Central memory CD4-positive, alpha-beta T cell (primary cell): ENCODE measurements at places on chromosomes 2 and 18.

- no peak for DNase-seq
These were observed 325.4 kb upstream of the LINC00305 start for GRCh38 chr18:64474255-64474654.

GRCh38 chr2:197211881-197212342 lies 98.7 kb downstream of the ANKRD44 start:
- DNase-seq, result no peak

- no peak for DNase-seq
These were observed 66.6 kb downstream of the TWSG1 start for GRCh38 chr18:9401176-9401575.

GRCh38 chr2:88600038-88600465 lies 27.2 kb downstream of the EIF2AK3 start:
- DNase-seq, result peak; percentile 57

DNA sequence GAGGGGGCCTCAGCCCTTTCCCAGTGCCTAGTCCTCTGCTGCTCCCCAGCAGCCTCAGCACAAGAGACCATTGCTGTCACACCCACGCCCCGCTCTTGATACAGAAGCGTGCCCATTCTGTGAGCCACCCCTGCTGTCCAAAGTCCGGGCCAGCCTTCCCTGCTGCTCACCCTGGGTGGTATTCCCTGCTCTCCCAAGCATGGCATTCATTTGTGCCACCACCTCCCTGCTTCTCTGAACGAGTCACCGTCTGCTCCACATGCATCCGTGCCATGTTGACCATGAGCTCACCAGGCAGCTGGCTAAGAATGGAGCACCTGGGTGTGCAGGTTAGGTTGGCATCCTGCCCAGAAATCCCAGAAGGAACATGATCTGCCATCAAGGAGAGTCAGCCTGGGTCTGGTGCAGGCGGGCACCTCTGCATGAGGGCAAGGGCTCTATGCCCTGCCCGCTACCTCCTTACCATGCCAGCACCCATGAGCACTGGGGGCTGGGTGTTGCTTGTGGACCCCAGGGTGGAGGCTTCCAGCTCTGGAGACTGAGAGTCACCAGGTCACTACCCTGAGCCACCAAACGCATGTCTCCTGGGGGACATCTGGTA lies 63.0 kb downstream of the TWIST2 start:
- DNase-seq, result no peak

- no peak for DNase-seq
These were observed 121.8 kb downstream of the SETBP1 start for GRCh38 chr18:44802508-44802907.

DNA sequence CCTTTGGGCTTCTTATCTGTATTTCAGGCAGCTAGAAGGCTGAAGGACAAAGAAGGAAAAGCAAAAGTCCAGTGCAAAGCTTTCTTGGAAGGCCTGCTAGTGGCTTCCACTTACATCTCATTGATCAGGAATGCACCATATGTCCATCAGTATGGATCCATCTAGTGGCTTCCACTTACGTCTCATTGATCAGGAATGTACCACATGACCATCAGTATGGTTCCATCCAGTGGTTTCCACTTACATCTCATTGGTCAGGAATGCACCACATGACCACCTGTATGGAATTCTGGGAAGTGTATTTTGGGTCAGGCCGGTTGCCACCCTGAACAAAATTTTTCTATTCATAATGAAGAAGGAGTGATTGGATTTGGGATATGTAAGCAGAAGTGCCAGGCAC lies 70.6 kb downstream of the LYPD6 start:
- no peak for DNase-seq

DNA sequence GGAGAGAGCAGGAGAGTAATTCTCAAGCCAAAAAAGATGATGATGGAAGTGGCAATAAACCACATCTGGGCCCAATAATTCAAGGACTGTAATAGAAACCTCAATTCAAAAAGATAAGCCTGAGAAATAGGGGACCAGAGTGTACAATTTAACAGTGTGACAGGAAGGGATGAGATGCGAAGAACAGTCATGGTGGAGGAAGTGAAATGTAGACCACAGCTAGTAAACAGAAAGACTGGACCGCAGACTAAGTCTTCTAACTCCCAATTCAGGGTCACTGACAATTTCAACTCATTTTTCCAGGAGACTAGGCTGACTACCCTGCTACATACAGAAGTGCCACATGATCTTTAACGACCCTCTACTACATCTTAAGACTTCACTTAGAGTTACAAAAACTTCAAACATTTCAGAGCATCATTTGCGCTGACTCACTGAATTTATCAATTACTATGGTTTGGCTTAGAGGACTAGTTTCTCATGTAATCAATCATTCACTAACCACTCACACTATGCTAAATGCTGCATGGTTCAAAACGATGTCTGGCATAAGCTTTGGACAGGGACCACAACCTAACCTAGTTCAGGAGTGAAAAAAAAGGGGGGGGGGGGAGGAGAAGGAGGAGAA lies 9.0 kb downstream of the CUL3 start:
- DNase-seq, result no peak

DNA sequence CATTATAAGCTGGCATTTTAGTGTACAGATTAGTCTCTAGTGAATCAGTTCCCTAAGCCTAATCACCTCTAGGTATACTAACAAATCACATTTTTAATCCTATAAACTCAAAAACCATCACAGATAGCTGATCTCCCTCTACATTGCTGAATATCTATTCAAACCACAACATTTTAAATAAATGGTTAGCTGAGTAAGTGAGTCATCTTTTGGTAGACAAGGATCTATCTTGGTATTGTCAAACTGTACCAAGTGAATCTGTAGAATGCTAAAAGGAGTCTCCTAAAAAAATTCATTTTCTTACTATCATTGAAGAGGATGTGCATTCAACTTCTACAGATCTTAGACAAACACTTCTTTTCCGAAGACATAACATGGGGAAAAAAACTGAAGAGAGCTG lies 40.7 kb downstream of the INO80D start:
- DNase-seq, result no peak

DNA sequence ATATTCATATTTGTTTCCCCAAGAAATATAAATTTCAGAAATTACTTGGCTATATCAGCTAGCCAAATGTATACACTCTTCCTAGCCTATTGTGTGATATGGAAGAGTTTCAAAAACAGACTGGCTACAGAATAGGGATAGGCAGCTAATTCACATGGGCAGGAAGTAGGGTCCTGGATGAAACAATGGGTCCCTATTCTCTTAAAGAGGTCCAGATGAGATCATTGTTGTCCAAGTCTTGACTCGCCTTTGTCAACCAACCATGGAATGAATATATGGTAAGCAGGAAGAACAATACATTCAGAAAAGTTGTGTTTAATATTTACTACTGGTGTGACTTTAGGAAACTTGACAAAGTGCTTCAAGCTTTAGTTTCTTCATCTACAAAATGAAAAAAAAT lies 319.9 kb downstream of the NBAS start:
- DNase-seq, result no peak

DNA sequence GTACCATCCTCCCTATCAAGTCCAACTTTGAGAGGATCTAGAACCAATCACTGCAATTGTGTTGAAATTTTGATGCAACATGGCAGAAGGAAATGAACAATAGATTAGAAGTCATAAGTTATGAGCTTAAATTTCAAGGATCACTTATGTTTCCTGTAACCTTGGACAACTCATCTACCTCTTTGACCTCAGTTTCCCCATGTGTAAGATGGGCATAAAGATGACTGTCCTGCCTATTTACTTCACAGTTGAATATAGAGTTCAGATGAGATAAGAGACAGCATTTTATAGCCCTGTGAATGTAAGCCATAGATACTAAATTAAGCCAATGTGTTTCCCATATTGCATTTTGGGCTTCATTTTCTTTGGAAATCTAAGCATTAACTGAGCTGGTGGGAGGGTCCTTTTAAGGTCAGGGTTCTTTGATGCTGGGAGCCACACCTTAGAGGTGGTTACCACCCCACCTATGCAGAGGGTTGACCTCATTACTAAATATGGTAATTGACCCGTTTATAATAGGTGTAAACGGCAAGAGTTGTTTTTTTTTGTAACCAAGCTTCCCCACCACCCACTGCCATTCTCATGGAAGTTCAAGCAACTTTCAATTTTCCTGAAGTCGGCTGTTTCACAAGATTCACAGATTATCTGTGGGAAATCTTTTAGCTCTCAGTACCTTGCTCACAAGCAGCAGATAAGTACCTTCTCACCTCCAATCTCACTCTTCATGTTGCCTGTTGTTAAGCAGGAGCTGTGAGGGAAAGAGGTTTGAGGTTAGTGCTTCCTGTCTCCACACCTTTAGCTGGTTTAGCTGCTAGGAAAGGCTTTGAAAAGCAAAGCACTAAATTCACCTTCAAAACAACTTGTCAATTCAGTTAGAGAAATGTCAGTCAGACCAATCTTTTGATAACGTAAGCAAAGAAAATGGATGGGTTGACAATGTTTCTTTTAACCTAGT lies 13.3 kb downstream of the CD28 start:
- DNase-seq, result peak; percentile 85

- DNase-seq, result no peak
These were observed 91.0 kb downstream of the CTIF start for GRCh38 chr18:48629730-48630324.

DNA sequence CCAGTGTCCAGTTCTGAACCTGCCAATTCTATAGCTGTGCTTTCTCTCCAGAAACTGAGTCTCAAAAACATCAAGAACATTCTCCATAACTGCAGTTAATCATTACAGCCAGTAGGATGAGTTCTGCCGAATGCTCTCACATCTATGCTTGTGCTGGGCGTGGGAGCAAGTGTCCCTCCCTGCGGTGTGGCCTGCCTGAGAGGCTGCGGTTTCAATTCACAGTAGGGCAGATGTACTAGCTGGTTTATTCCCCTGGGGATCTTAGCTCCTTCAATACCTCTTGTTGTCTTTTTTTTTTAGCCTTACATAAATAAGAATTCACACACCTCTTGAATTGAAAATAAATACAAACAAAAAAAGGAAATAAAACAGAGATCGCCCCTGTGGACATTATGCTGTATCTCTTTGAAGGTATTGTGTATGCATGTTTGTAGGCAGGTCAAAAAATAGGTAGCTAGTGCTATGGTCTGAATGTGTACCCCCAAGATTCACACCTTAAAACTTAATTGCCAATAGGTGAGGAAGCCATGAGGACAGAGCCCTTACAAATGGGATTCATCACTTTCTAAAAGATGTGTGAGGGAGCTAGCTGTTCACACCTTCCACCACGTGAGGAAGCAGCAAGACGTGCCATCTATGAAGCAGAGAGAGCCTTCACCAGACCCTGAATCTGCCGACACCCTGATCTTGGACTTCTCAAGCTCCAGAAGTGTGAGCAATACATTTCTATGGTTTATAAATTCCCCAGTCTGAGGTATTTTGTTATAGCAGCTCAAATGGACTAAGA lies 74.3 kb downstream of the BCL2L11 start:
- no peak for DNase-seq

- no peak for DNase-seq
These were observed 11.0 kb upstream of the PLEKHM3 start for GRCh38 chr2:208036357-208036756.

DNA sequence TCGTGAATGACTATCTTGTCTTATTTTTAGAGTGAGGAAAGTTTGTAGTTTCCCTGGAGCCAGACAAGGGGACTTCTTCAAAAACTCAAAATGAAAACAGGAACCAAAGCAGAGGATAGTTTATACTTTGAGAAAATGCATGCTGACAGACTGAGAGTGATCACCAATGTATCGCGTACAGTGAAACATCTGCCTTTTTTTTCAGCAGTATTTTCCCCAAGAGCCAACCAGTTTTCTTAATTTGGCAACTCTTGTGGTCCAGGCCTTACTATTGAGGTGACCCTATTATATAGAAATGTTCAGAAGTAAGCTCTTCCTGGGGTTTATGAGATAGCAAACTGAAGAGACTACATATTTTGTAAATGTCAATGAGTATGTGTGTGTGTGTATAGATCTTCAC lies 153.7 kb upstream of the VRK2 start:
- DNase-seq, result no peak

GRCh38 chr2:43388371-43388770 lies 162.0 kb upstream of the ZFP36L2 start:
- no peak for DNase-seq

- DNase-seq, result no peak
These were observed 26.7 kb upstream of the ALPP start for GRCh38 chr2:232351686-232352510.

- DNase-seq, result no peak
These were observed 232.7 kb upstream of the COPS8 start for GRCh38 chr2:236852977-236853374.

GRCh38 chr2:97712693-97713295 lies 582 bp upstream of the ZAP70 start:
- DNase-seq, result peak; percentile 19

GRCh38 chr2:28629910-28630309 lies 121.7 kb upstream of the PPP1CB start:
- DNase-seq, result no peak

- no peak for DNase-seq
These were observed 2084.4 kb upstream of the PIK3C3 start for GRCh38 chr18:39870591-39870990.

DNA sequence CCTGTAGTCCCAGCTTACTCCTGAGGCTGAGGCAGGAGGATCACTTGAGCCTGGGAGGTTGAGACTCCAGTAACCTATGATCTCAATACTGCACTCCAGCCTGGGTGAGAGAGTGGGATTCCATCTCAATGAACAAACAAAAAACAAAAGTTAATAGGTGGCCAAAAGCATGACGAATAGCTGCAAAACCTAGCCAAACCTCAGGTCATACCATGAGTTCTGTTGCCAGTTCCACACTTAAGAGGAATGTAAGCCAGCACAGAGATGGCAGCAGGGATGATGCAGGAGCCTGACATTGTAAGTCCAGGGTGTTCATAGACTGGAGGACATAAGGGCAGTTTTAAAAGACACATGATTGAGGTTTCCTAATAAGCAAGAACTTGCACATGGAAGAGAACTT lies 55.3 kb upstream of the RMDN2 start:
- no peak for DNase-seq

DNA sequence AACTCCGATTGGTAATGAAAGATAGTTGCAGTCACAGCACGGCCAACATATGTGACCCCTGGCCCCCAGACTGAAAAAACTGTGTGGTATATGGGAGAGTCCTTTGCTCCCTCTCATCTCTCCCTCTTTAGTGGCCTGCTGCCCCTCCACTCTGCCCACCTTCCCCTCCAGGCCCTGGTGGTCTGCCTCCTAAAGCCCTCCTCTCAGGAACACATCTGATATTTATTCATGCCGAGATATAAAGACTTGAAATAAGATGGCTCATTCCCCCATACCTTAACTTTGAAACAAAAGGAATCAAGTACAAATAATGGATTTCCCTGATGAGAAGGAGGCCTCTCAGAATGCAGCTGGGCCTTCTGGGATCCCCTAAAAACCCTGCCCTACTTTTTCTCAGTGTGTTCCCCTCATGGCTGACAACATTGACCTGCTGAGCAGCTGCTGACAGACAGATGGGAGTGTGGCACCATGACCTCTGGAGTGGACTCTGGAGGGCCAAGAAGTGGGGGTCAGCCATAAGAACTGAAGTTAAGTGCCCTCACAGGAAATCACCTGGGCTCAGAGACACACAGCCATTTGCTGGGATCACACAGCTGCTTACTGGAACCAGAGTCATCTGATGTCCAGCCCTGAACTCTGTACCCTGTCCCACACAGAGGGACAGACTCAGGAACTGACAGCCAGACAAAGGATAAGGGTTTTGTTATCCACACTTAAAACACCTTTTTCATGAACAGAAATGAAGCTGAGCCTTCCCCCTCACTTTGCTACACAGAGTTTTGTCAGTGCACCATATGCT lies 39.8 kb upstream of the ST8SIA3 start:
- no peak for DNase-seq
